ENCODE measurements at places on chromosomes 11 and 22. TPM values are rescaled to one million over a fixed set of nuclear protein-coding genes. Genes with fewer than 3 reads are reported as not detected.

- no peaks in the 10 kb centered on the region for H3K27me3 ChIP-seq
- H3K4me3 ChIP-seq = no peak overlapping the region
- DNase-seq = peak; percentile 85
- H3K4me1 ChIP-seq = peaks cover 15% of the 10 kb centered on the region
- H3K27ac ChIP-seq = peak overlapping the region; percentile 38
- H3K36me3 ChIP-seq = no peaks in the 10 kb centered on the region
Observed at GRCh38 chr11:125263268-125263790, 98.8 kb downstream of the PKNOX2 start.

The PANX3 gene
- total RNA-seq = not detected

The NXPE2 gene
- not detected for total RNA-seq

The MMP1 gene
- 2.5 TPM for total RNA-seq

DNA sequence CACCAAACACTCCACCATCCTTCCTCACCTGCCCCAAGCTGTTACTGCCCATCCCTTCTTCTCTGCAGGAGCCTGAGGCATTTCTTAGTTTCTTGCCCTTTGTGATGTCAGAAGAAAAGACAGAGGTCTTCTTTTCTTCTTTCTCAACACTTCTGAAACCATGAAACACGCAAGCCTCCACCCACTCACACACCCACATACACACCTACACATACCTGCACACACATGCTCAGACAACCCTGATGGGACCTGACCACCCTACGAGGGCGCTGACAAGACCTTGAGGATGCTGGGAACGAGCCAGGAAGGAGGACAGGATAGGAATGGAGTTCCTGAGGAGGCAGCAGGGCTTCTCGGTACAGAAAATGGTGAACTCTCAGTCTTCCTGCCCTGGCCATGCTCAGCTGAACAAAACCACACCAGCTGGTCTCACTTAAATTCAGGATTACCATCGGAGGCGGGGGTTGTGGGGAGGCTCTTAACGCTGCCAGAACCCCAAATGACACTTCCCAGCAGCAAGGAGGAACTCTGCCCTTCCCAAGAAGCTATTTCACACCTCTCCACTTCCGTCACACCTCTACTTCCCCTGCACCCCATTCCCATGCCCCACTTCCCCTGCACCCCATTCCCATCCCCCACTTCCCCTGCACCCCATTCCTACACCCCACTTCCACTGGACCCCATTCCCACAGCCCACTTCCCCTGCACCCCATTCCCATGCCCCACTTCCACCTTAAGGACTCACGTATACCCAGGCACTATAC is 41.0 kb downstream of the CSF2RB start:
- H3K4me1 ChIP-seq = no peaks in the 10 kb centered on the region
- no peak overlapping the region for H3K4me3 ChIP-seq
- H3K27me3 ChIP-seq = peaks cover 8% of the 10 kb centered on the region
- H3K36me3 ChIP-seq = no peaks in the 10 kb centered on the region
- H3K27ac ChIP-seq = no peak overlapping the region

- H3K27me3 ChIP-seq = no peaks in the 10 kb centered on the region
- DNase-seq = peak; percentile 75
- H3K27ac ChIP-seq = no peak overlapping the region
- H3K36me3 ChIP-seq = no peaks in the 10 kb centered on the region
Observed at GRCh38 chr22:43036282-43036829, 21.4 kb upstream of the PACSIN2 start.

The DBX1 gene
- not detected for total RNA-seq

DNA sequence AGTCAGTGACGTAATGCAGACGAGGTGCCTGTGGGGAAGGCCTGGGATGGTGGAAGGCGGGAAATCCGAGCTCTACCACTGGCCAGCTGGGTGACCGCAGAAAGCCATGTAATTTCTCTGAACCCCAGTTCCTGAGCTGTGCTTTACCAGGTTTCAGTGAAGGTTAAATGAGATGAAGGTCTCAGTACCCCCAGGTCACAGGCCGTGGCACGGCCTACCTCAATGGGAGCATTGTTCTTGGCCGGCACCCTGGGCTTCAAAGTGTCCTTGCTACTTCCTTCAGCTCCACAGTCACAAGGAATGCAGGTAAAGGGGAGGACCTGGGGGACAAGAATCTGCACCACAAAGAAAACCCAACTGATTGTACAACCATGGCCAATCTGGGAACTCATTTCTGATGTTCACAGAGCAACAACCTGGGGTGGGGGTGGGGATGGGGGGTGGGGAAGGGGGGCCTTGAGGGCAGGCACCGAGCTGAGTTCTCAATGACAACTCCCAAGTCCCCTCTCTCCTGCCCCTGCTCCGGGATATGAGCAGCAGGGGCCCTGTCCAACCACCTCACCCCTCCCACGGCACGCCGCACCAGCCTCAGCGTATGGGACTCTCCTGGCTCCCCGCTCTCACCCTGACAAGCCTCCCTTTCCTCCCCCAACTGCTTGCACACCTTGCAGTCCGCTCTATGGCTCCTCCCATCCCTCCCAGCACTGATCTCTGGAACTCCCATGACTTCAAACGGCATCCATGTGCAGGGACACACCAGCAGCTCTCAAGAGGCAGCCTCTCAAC is 59.1 kb upstream of the ARFGAP3 start:
- DNase-seq = no peak
- no peaks in the 10 kb centered on the region for H3K27me3 ChIP-seq
- peaks cover 3% of the 10 kb centered on the region for H3K36me3 ChIP-seq
- peaks cover 30% of the 10 kb centered on the region for H3K4me1 ChIP-seq

DNA sequence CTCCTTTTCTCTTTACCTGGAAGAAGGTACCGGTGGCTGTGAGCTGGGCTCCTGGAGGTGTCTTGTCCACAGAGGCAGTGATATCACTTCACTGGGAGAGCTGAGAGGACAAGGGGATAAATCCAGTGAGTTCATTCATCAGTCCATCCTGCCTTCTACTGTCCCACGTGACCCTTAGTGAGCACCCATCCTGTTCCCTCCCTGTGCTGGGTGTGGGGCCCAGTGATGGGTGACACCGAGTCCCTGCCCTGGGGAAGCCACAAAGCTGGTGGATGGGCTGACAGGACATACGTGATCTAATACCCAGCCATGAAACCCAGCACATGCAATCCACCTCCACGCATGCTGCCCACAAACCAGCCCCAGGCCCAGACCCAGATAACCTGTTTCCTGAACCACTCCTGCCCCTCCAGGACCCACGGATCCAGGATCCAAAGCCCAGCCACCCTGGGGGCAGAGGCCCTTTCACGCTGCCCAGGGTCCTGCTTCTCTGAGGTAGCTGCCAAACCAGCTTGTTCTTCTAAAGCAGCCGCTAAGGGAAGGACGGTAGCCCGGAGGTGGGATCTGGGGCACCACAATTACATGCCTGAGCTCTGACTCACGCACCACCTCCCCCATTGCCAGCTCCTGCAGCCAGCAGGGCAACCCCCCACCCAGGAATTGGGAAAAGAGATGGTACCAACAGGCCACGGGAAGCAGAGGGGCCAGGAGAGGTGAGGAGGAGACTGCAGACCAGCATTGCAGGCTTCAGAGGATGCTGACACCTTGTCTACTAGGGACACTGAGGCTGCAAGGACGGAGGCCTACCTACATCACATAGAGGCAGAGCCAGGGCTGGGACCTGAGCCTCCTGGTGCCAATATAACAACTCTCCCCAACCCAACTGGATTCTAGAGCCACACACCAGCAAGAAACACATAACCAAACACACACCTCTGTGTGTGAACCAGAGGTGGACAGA is 35.2 kb downstream of the GDPD5 start:
- H3K4me3 ChIP-seq = no peak overlapping the region
- H3K36me3 ChIP-seq = no peaks in the 10 kb centered on the region
- H3K27me3 ChIP-seq = no peaks in the 10 kb centered on the region
- H3K27ac ChIP-seq = no peak overlapping the region
- H3K4me1 ChIP-seq = no peaks in the 10 kb centered on the region
- DNase-seq = no peak

DNA sequence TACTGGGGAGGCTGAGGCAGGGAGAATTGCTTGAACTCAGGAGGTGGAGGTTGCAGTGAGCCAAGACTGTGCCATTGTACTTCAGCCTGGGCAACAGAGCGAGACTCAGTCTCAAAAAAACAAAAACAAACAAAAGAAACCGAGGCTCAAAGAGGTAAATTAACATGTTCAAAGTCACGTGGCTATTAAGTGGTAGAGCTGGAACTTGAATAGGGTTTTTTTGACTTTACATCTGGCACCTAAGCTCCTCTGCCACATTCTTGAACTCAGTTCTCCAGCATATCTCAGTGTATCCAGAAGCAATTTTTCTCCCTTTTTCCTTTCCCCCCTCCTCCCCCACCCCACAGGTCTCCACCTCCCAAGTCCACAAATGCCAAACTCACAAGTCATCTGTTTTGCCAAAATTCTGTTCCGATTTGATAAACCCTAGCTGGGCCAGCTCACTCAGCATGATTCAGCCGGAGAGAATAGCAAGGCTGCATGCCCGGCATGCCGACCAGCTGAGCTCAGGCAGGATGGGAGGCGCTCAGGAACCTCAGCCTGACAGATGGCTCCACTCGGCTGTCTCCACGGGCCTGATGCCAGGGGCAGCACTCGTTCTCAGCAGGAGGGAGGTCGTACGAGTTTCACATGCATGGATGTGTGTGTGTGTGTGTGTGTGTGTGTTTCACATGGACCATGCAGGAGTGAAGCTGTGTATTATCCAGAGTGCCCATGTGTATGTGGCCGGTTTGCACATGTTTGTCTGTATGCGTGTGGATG is 63.2 kb upstream of the RRAS2 start:
- DNase-seq = peak; percentile 94
- H3K27ac ChIP-seq = peak overlapping the region; percentile 22
- no peaks in the 10 kb centered on the region for H3K36me3 ChIP-seq
- peaks cover 28% of the 10 kb centered on the region for H3K4me1 ChIP-seq
- H3K27me3 ChIP-seq = no peaks in the 10 kb centered on the region
- no peak overlapping the region for H3K4me3 ChIP-seq

GRCh38 chr22:19879992-19880785 is 25.5 kb upstream of the GNB1L start:
- DNase-seq = no peak
- peaks cover 8% of the 10 kb centered on the region for H3K36me3 ChIP-seq
- H3K27ac ChIP-seq = no peak overlapping the region
- no peaks in the 10 kb centered on the region for H3K27me3 ChIP-seq
- no peak overlapping the region for H3K4me3 ChIP-seq

GRCh38 chr11:92154110-92154509 is 70.5 kb upstream of the FAT3 start:
- no peaks in the 10 kb centered on the region for H3K36me3 ChIP-seq
- H3K27me3 ChIP-seq = no peaks in the 10 kb centered on the region
- DNase-seq = no peak
- H3K4me1 ChIP-seq = no peaks in the 10 kb centered on the region
- no peak overlapping the region for H3K4me3 ChIP-seq

GRCh38 chr11:72525466-72525865 is 91.1 kb upstream of the CLPB start:
- H3K27ac ChIP-seq = no peak overlapping the region
- H3K36me3 ChIP-seq = no peaks in the 10 kb centered on the region
- no peaks in the 10 kb centered on the region for H3K4me1 ChIP-seq
- no peaks in the 10 kb centered on the region for H3K27me3 ChIP-seq
- DNase-seq = peak; percentile 29
- no peak overlapping the region for H3K4me3 ChIP-seq

The KRTAP5-2 gene
- not detected for total RNA-seq

DNA sequence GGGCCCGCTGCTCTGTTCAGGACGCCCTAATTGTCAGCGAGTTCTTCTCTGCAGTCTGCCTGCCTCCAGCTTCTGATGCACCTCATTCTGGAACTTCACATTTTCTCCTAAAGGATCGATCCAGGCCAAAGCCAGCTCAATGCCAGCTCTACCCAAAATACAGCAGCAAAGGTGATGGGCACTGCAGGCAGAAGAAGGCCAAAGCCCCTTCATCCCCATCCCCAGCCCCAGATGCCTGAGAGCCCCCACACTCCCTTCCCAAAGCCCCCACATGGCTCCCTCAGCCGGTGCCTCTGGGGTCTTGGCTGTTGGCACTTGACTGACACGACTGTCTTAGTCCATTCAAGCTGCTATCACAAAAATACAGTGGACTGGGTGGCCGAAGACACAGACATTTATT is 410.3 kb downstream of the BRD1 start:
- H3K27ac ChIP-seq = no peak overlapping the region
- no peaks in the 10 kb centered on the region for H3K4me1 ChIP-seq
- H3K36me3 ChIP-seq = no peaks in the 10 kb centered on the region
- H3K27me3 ChIP-seq = no peaks in the 10 kb centered on the region
- H3K4me3 ChIP-seq = no peak overlapping the region
- no peak for DNase-seq

- H3K36me3 ChIP-seq = no peaks in the 10 kb centered on the region
- DNase-seq = no peak
- no peak overlapping the region for H3K27ac ChIP-seq
Observed at GRCh38 chr11:3906166-3906565, 50.7 kb downstream of the STIM1 start.

The LDLRAD3 gene
- total RNA-seq = 1.8 TPM

- no peaks in the 10 kb centered on the region for H3K27me3 ChIP-seq
- H3K4me3 ChIP-seq = peak overlapping the region; percentile 85
- H3K4me1 ChIP-seq = peaks cover 13% of the 10 kb centered on the region
- H3K27ac ChIP-seq = peak overlapping the region; percentile 78
Observed at GRCh38 chr11:2883979-2884815, 1.4 kb downstream of the CDKN1C start.

GRCh38 chr22:48577691-48578090 is 1250.0 kb downstream of the BRD1 start:
- no peaks in the 10 kb centered on the region for H3K36me3 ChIP-seq
- H3K27me3 ChIP-seq = peaks cover 17% of the 10 kb centered on the region
- no peak overlapping the region for H3K4me3 ChIP-seq

GRCh38 chr11:61853698-61854169 is 25.6 kb downstream of the FADS2 start:
- peak overlapping the region; percentile 37 for H3K27ac ChIP-seq
- H3K27me3 ChIP-seq = no peaks in the 10 kb centered on the region
- peaks cover 7% of the 10 kb centered on the region for H3K4me1 ChIP-seq
- DNase-seq = no peak

DNA sequence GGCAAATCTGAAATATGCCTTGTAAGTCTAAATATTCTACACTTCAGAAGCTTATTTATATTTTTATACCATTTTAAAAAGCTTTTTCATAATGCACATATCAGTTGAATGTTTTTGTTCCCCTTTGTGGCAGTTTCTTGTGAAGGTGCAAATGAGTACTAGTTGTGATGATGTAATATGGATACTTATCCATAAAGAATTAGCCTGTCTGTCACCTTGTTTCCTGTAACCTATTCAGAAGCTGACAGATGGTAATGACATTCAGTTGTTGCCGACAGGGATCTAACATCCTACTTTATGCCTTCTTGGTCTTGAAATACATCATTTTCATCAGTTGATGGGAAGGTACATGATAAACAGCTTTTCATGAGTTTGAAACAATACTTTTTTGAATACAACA is 2.9 kb downstream of the QSER1 start:
- DNase-seq = no peak
- no peak overlapping the region for H3K27ac ChIP-seq
- no peak overlapping the region for H3K4me3 ChIP-seq
- peaks cover 6% of the 10 kb centered on the region for H3K4me1 ChIP-seq

DNA sequence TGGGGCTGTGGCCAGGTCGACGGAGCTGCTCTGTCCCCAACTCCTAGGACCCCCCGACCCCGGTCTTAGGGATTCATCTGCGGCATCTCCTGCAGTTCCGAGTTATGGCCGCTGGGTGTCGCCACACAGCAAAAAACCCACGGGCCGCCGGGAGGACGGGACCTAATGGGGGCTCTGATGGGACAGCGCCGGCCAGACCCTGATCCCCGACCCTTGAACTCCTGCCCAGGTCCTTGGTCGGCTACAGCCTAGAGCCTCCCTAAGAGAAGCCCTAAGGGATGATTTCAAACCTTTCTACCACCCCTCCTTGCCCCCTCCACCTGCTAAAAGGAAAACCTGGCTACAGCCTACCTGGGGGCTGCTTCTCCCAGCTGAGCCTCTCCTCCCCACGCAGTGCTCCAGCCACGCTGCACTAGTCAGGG is 30.8 kb upstream of the LRRC10B start:
- DNase-seq = peak; percentile 62
- H3K27me3 ChIP-seq = no peaks in the 10 kb centered on the region
- H3K36me3 ChIP-seq = no peaks in the 10 kb centered on the region
- H3K4me3 ChIP-seq = no peak overlapping the region
- H3K4me1 ChIP-seq = peaks cover 6% of the 10 kb centered on the region
